ENCODE measurements at places on chromosomes 1 and 21. TPM values are rescaled to one million over a fixed set of nuclear protein-coding genes. Genes with fewer than 3 reads are reported as not detected.

GRCh38 chr1:207808911-207809555, 57.2 kb downstream of the CD46 start:
- H3K4me1 ChIP-seq = peaks cover 14% of the 10 kb centered on the region
- no peak overlapping the region for H3K4me3 ChIP-seq
- H3K36me3 ChIP-seq = peaks cover 15% of the 10 kb centered on the region
- no peaks in the 10 kb centered on the region for H3K27me3 ChIP-seq

- no peaks in the 10 kb centered on the region for H3K27me3 ChIP-seq
- H3K27ac ChIP-seq = no peak overlapping the region
- no peak overlapping the region for H3K4me3 ChIP-seq
- H3K4me1 ChIP-seq = peaks cover 26% of the 10 kb centered on the region
- DNase-seq = peak; percentile 82
- no peaks in the 10 kb centered on the region for H3K36me3 ChIP-seq
These were observed 76.8 kb downstream of the CD46 start for GRCh38 chr1:207828485-207829158.

- no peak overlapping the region for H3K27ac ChIP-seq
- no peak for DNase-seq
- H3K36me3 ChIP-seq = peaks cover 71% of the 10 kb centered on the region
- H3K4me3 ChIP-seq = no peak overlapping the region
These were observed 12.0 kb downstream of the TMEM9 start for GRCh38 chr1:201142011-201142848.

GRCh38 chr1:94281361-94282142, 44.2 kb upstream of the ARHGAP29 start:
- H3K27ac ChIP-seq = no peak overlapping the region
- peaks cover 11% of the 10 kb centered on the region for H3K4me1 ChIP-seq
- H3K4me3 ChIP-seq = no peak overlapping the region
- H3K27me3 ChIP-seq = no peaks in the 10 kb centered on the region
- DNase-seq = no peak

The HPCA gene
- total RNA-seq = not detected

- no peaks in the 10 kb centered on the region for H3K4me1 ChIP-seq
- no peak for DNase-seq
- no peak overlapping the region for H3K4me3 ChIP-seq
- no peaks in the 10 kb centered on the region for H3K36me3 ChIP-seq
These were observed 33.4 kb upstream of the RNPC3 start for GRCh38 chr1:103492003-103492625.

GRCh38 chr1:31234870-31235269, 4.8 kb downstream of the NKAIN1 start:
- no peaks in the 10 kb centered on the region for H3K36me3 ChIP-seq
- H3K27ac ChIP-seq = no peak overlapping the region
- no peaks in the 10 kb centered on the region for H3K4me1 ChIP-seq
- DNase-seq = no peak

DNA sequence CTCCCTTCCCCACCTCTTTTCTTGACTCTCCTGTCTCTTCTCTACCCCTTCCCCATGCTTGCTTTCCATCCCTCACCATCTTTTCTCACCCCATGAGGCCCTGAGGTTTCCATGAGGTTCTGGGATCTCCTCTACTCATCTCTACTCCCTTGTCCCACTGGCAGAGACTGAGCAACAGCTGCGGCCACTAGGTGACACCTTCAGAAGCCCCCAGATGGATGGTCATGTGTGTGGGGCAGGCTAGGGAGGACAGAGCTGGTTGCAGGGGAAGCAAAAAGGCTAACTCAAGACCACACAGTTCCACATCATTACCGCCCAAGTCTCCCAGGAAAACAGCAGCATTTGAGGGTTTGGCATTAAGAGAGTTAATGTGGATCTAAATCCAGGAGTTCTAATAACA, 45.0 kb downstream of the LRRN2 start:
- H3K27me3 ChIP-seq = peaks cover 23% of the 10 kb centered on the region
- no peaks in the 10 kb centered on the region for H3K36me3 ChIP-seq
- H3K27ac ChIP-seq = no peak overlapping the region
- H3K4me3 ChIP-seq = no peak overlapping the region
- H3K4me1 ChIP-seq = no peaks in the 10 kb centered on the region
- no peak for DNase-seq

The TFF1 gene
- total RNA-seq = not detected

DNA sequence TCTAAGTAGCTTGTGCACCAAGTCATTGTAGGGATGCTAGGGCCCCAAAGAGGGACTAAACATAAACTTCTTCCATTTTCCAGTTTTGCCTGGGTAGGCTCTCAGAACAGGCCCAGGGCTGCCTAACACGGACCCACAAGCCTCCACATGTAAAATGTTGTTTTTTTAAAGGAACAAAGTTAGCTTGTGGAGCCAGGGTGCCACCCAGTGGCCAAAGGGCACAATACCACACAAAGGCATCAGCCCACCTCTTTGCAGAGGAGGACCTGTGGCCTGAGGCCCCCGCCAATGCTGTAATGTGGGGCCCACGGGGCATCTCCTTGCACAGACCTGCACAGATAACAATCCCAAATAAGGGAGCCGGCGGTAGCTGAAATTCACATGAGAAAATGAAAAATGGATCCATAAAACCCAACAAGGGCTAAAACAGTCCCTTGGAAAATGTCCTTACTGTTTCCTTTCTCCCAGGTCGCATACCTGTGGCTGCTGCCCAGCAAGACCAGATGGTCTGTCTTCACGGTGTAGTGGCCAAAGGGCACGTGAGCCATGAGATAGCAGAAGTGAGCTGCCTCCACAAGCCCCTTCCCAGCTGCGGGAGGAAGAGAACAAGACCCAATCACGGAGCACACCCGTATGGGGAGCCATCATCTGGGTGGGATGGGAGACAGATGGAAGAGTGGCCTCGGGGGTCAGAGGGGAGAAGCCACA, 23.8 kb downstream of the SEC16B start:
- no peaks in the 10 kb centered on the region for H3K36me3 ChIP-seq
- no peak overlapping the region for H3K4me3 ChIP-seq
- no peaks in the 10 kb centered on the region for H3K4me1 ChIP-seq
- no peak overlapping the region for H3K27ac ChIP-seq
- no peaks in the 10 kb centered on the region for H3K27me3 ChIP-seq

DNA sequence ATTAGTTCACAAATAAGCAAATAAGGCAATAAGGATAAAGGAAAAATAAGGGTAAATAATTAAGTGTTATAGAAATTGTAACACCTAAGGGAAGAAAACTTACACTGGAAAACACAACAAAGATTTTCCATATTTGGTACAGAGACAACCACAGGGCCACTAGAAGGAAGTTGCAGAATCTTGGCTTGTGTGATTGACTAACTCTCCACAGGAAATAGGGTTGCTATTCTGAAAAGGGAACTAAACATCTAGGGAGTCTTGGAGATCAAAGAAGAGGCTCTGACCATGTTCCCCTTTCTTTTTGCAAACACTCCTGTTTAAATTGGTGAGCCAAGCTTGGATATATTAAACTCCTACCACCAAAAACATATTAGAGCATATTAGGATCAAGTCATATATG, 59.1 kb downstream of the APCS start:
- no peaks in the 10 kb centered on the region for H3K4me1 ChIP-seq
- H3K27ac ChIP-seq = no peak overlapping the region
- H3K36me3 ChIP-seq = no peaks in the 10 kb centered on the region
- no peaks in the 10 kb centered on the region for H3K27me3 ChIP-seq
- no peak overlapping the region for H3K4me3 ChIP-seq

GRCh38 chr1:1777583-1777899, 729 bp downstream of the NADK start:
- peak overlapping the region; percentile 67 for H3K27ac ChIP-seq
- no peaks in the 10 kb centered on the region for H3K36me3 ChIP-seq
- H3K4me3 ChIP-seq = peak overlapping the region; percentile 72
- DNase-seq = no peak
- no peaks in the 10 kb centered on the region for H3K27me3 ChIP-seq
- H3K4me1 ChIP-seq = peaks cover 20% of the 10 kb centered on the region

The VHLL gene
- total RNA-seq = 0.28 TPM

- peaks cover 15% of the 10 kb centered on the region for H3K27me3 ChIP-seq
- H3K4me1 ChIP-seq = peaks cover 6% of the 10 kb centered on the region
- peak; percentile 34 for DNase-seq
- no peak overlapping the region for H3K4me3 ChIP-seq
These were observed 46.2 kb upstream of the TINAGL1 start for GRCh38 chr1:31529999-31530684.

GRCh38 chr1:173048621-173049321, 2.0 kb downstream of the TNFSF18 start:
- H3K27ac ChIP-seq = no peak overlapping the region
- H3K4me1 ChIP-seq = 0 out of 2 replicates have a peak, but pooled peaks cover 2% of the 10 kb centered on the region
- H3K27me3 ChIP-seq = no peaks in the 10 kb centered on the region
- no peaks in the 10 kb centered on the region for H3K36me3 ChIP-seq

The HES3 gene
- not detected for total RNA-seq

DNA sequence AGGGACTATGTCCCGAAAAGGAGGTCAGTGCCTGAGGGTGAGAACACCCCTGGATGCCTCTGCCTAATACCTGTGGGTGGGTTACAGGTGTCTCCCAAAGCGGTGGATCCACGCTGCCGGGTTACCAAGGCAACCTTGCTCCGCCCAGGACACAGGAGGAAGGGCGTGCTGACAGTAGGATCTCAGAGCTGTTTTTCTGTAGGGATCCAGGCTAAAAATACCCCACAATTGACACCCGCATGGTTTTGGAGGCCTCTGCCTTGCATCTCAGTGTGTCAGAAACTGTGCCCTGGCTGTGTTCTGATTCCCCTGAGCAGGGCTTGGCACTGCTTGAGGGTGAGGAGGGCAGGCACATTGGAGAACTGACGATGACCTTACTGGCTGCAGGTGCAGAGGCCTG, 118.0 kb downstream of the IER5 start:
- no peaks in the 10 kb centered on the region for H3K4me1 ChIP-seq
- H3K4me3 ChIP-seq = no peak overlapping the region
- DNase-seq = no peak

The OR6K3 gene
- not detected for total RNA-seq

GRCh38 chr1:224679606-224680005, 63.5 kb downstream of the CNIH3 start:
- DNase-seq = no peak
- H3K36me3 ChIP-seq = no peaks in the 10 kb centered on the region
- no peaks in the 10 kb centered on the region for H3K4me1 ChIP-seq
- no peaks in the 10 kb centered on the region for H3K27me3 ChIP-seq
- no peak overlapping the region for H3K4me3 ChIP-seq

GRCh38 chr21:18335651-18336236, 67.8 kb downstream of the TMPRSS15 start:
- no peaks in the 10 kb centered on the region for H3K36me3 ChIP-seq
- no peak for DNase-seq
- no peak overlapping the region for H3K4me3 ChIP-seq
- no peak overlapping the region for H3K27ac ChIP-seq
- H3K27me3 ChIP-seq = no peaks in the 10 kb centered on the region
- no peaks in the 10 kb centered on the region for H3K4me1 ChIP-seq
